ENCODE measurements at places on chromosomes 11 and 22. TPM values are rescaled to one million over a fixed set of nuclear protein-coding genes. Genes with fewer than 3 reads are reported as not detected.

ZNF74 gene
- 12.6 TPM for total RNA-seq

HORMAD2 gene
- not detected for total RNA-seq

MYOD1 gene
- total RNA-seq = 47.3 TPM

MYEOV gene
- total RNA-seq = 0.62 TPM

SEPTIN3 gene
- 0.89 TPM for total RNA-seq

OR2AT4 gene
- not detected for total RNA-seq

GRCh38 chr22:29758068-29758622 is 8.7 kb downstream of the ZMAT5 start:
- H3K4me1 ChIP-seq = peaks cover 6% of the 10 kb centered on the region
- no peak overlapping the region for H3K4me3 ChIP-seq
- H3K27ac ChIP-seq = no peak overlapping the region
- no peaks in the 10 kb centered on the region for H3K36me3 ChIP-seq

- DNase-seq = no peak
- H3K27me3 ChIP-seq = no peaks in the 10 kb centered on the region
- no peak overlapping the region for H3K4me3 ChIP-seq
- H3K4me1 ChIP-seq = no peaks in the 10 kb centered on the region
These were observed 219.0 kb upstream of the NAV2 start for GRCh38 chr11:19493446-19494213.

GRCh38 chr11:94539420-94539819 is 4.3 kb upstream of the FUT4 start:
- no peaks in the 10 kb centered on the region for H3K27me3 ChIP-seq
- DNase-seq = no peak
- no peak overlapping the region for H3K4me3 ChIP-seq
- no peak overlapping the region for H3K27ac ChIP-seq
- no peaks in the 10 kb centered on the region for H3K36me3 ChIP-seq

GRCh38 chr11:7635137-7635536 is 38.2 kb downstream of the CYB5R2 start:
- peaks cover 8% of the 10 kb centered on the region for H3K4me1 ChIP-seq
- peak; percentile 52 for DNase-seq
- peaks cover 60% of the 10 kb centered on the region for H3K36me3 ChIP-seq
- no peak overlapping the region for H3K27ac ChIP-seq
- no peak overlapping the region for H3K4me3 ChIP-seq

DNA sequence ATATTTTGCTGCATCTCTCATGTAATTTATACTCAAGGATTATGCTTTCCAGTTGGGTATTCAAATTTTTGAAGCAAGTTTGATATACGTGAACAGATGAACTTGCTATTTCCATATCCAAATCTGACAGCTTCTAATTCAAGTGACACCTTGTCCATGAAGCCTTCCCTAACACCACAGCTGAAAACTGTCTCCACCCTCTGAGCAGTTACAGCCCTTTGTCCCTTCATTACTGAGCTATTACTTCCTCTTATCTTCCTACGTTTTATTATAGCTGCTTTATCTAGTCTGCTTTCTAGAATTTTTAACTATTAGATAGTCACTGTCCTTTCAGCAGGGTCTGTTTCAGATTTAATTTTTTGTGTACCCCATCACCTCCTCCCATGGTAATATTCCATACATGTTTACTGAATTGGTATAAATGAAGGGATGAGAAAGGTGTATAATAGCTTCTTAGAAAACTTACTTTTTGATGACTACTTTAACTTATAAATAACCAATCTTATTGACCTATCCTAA is 13.3 kb upstream of the PRSS23 start:
- H3K36me3 ChIP-seq = no peaks in the 10 kb centered on the region
- DNase-seq = no peak
- peaks cover 10% of the 10 kb centered on the region for H3K4me1 ChIP-seq
- no peak overlapping the region for H3K27ac ChIP-seq
- no peaks in the 10 kb centered on the region for H3K27me3 ChIP-seq

GRCh38 chr11:14902650-14903350 is 10.8 kb upstream of the CYP2R1 start:
- peaks cover 9% of the 10 kb centered on the region for H3K4me1 ChIP-seq
- peaks cover 26% of the 10 kb centered on the region for H3K27me3 ChIP-seq
- no peak overlapping the region for H3K27ac ChIP-seq
- no peak overlapping the region for H3K4me3 ChIP-seq

GRCh38 chr11:41714101-41714500 is 254.6 kb upstream of the LRRC4C start:
- H3K4me3 ChIP-seq = no peak overlapping the region
- H3K27me3 ChIP-seq = no peaks in the 10 kb centered on the region
- no peaks in the 10 kb centered on the region for H3K4me1 ChIP-seq
- H3K36me3 ChIP-seq = no peaks in the 10 kb centered on the region
- no peak overlapping the region for H3K27ac ChIP-seq
- DNase-seq = no peak

DNA sequence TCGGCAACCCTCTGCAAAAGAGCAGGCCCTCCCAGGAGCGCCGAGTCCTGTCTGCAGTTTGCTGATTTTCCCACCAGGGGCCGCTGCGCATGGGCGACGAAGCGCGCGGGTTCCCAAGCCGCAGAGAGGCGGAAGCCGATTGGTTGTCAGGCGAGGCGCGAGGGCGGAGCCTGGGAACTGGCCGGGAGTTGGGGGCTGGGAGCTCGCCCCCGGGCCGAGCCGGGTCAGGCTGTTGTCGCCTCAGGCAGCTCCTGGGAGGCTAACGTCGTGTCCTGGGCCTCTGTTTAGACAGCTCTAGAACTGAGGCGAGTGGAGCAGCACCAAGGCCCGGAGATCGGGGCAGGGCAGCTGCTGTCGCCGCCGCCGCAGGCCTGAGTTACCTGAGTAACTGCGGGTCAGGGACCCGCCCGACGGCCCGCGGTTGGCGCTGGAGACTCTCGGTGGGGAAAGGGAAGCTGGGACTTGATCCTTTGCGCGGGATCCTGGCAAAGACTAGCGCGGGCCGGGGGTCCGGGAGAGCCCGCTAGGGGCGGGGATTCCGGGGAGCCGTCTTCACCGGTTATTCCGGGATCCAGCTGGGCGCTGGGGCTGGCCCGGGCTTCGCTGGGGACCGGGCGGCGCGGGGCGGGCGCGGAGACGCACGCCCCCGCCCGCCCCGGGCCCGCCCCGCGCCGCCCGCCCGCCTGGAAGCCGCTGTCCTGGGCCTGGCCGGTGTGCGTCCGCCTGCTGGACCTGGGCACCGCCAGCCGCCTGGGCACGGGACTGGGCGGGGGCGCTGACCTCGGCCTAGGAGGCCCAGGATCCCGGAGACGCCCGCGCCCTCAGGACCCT is at the start of gene STIM1:
STIM1 (plus strand) TSS at position 688 of the 831 bp plus-strand sequence. CDS start 607 bp downstream, outside the sequence.
- no peaks in the 10 kb centered on the region for H3K27me3 ChIP-seq
- peak within 1 kb of the TSS; percentile 99 for H3K27ac ChIP-seq
- H3K4me1 ChIP-seq = peaks cover 39% of the 10 kb centered on the region
- H3K4me3 ChIP-seq = peak within 1 kb of the TSS; percentile 96
- DNase-seq = peak; percentile 97
- H3K36me3 ChIP-seq = no peaks in the 10 kb centered on the region

DNA sequence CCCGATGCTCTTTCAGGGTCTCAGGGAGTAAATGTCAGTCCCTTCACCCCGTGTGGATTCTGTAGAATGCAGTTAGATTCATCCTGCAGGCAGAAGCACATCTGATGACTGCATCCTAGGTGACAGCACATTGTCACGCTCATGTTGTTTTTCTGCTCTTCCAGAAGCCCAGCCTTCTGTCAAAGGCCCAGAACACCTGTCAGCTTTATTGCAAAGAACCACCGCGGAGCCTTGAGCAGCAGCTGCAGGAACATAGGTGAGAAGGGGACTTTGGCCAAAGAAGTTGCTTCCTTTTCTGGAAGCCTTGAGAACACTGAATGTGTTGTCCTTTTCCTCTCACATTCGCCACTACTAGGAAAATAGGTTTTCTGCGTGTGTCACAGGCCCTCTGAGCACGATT is 43.7 kb downstream of the PPP2R1B start:
- H3K27ac ChIP-seq = no peak overlapping the region
- no peaks in the 10 kb centered on the region for H3K27me3 ChIP-seq
- DNase-seq = no peak
- no peaks in the 10 kb centered on the region for H3K4me1 ChIP-seq

- H3K4me1 ChIP-seq = no peaks in the 10 kb centered on the region
- H3K36me3 ChIP-seq = no peaks in the 10 kb centered on the region
- no peaks in the 10 kb centered on the region for H3K27me3 ChIP-seq
- H3K27ac ChIP-seq = no peak overlapping the region
- no peak for DNase-seq
- H3K4me3 ChIP-seq = no peak overlapping the region
These were observed 427.9 kb downstream of the JRKL start for GRCh38 chr11:96817482-96818399.

DNA sequence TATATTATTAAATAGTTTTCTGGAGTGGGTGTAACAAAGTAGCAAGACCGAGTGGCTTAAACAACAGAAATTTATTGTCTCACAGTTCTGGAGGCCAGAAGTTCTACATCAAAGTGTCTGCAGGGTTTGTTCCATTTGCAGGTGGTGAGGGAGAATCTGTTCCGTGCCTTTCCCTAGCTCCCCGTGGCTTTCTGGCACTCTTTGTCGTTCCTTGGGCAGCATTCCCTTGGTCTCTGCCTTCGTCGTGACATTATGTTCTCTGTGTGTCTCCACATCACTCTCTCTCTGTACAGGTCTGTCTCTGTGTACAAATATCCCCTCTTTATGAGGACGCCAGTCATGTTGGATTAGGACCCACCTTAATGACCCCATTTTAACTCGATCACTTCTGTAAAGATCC is 38.2 kb downstream of the LDLRAD3 start:
- H3K27me3 ChIP-seq = no peaks in the 10 kb centered on the region
- H3K36me3 ChIP-seq = no peaks in the 10 kb centered on the region
- DNase-seq = no peak

- no peak overlapping the region for H3K4me3 ChIP-seq
- peak overlapping the region; percentile 39 for H3K27ac ChIP-seq
- peaks cover 2% of the 10 kb centered on the region for H3K4me1 ChIP-seq
- peak; percentile 92 for DNase-seq
- H3K36me3 ChIP-seq = peaks cover 16% of the 10 kb centered on the region
These were observed 52.6 kb downstream of the PITPNB start for GRCh38 chr22:27866135-27867084.

DNA sequence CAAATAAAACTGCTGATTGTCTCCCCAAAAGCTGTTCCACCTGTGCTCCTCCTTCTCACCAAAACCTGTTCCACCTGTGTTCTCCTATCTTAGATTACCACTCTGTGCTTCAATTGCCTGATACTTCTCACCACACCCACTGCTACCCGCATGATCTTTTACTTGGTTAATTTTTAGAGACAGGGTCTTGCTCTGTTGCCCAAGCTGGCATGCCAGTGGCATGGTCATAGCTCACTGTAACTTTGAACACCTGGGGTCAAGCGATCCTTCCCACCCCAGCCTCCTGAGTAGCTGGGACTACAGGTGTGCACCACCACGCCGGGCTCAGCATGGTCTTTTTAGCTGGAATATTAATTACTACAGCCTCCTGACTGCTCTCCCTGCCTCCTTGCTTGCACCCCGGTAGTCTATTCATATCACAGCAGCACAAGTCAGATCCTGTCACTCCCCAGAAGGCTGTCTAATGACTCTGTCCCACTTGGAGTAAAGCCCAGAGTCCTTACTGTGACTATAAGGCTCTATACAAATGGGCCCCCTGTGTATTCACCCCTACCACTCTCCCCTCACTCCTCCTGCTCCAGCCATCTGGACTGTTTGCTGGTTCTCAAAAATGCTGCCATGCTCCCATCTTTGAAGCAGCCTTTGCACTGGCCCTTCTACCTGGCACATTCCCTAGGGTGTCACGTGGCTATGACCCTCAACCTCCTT is 3.5 kb downstream of the C11orf91 start:
- H3K27me3 ChIP-seq = peaks cover 4% of the 10 kb centered on the region
- no peak overlapping the region for H3K27ac ChIP-seq
- no peak overlapping the region for H3K4me3 ChIP-seq
- DNase-seq = peak; percentile 53
- no peaks in the 10 kb centered on the region for H3K36me3 ChIP-seq

DNA sequence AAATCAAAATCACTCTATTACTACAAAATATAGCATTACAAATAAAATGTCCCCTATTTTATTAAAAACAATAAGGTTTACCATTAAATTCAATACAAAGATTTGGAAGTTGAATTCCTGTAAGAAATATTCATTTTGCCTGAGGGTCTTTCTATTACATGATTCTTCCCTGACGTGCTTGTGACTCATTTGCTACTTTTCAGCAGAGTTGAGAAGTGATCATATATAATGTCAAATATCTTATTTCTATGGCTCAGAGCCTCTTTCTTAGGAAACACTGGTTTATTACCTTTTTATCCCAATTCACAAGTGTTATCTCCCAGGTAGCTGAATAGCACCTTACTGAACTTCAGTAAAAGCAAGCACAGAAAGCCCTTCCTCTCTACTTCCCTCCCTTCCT is 65.2 kb upstream of the CNTN5 start:
- no peak overlapping the region for H3K4me3 ChIP-seq
- H3K27me3 ChIP-seq = no peaks in the 10 kb centered on the region
- H3K36me3 ChIP-seq = no peaks in the 10 kb centered on the region
- DNase-seq = no peak

GRCh38 chr11:67277231-67277961 is 11.1 kb downstream of the GRK2 start:
- peak overlapping the region; percentile 39 for H3K4me3 ChIP-seq
- no peaks in the 10 kb centered on the region for H3K27me3 ChIP-seq
- H3K4me1 ChIP-seq = peaks cover 73% of the 10 kb centered on the region
- peak; percentile 93 for DNase-seq

DNA sequence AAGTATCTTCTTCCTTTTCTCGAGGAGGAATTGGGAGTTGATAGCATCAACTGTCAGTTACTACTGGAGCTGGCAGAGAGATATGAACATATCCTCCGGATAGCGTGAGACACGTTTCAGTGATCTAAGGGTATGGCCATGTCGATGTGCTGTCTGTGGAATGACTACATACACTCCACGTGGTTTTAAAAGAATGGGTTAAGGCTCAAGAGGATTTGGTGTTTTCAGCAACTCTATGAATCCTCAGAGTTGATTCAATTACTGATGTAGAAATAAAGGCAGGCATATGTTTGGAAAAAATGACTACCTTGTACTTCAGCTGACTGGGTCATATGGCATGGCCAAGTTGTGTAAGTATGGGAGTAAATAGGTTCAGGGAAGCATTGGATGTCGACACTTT is 22.9 kb downstream of the MMP13 start:
- H3K27me3 ChIP-seq = no peaks in the 10 kb centered on the region
- DNase-seq = no peak
- no peak overlapping the region for H3K27ac ChIP-seq
- H3K4me3 ChIP-seq = no peak overlapping the region

- peak; percentile 10 for DNase-seq
- H3K4me1 ChIP-seq = no peaks in the 10 kb centered on the region
- no peaks in the 10 kb centered on the region for H3K36me3 ChIP-seq
- no peaks in the 10 kb centered on the region for H3K27me3 ChIP-seq
- no peak overlapping the region for H3K4me3 ChIP-seq
- H3K27ac ChIP-seq = no peak overlapping the region
These were observed 79.2 kb downstream of the CASP12 start for GRCh38 chr11:104819107-104819506.

DNA sequence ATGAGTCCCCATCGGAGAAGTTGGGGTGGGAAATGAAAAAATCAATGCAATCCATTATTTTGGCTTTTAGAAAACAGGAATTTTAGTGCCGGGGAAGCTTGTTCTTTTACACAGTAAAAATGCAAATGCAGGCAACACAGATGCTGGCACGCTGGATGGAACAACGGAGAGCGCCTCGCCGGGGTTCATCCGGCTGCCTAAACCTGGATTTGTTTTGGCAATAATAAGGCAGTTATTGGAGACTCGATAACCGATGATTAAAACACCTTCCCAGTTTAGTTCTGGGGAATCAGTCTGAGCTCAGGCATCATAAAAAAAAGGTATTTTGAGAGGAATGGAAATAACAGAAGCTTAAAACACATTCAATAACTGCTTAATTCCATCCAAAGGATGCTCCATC is 2.9 kb downstream of the DSCAML1 start:
- no peak overlapping the region for H3K27ac ChIP-seq
- H3K27me3 ChIP-seq = peaks cover 60% of the 10 kb centered on the region
- no peaks in the 10 kb centered on the region for H3K36me3 ChIP-seq
- H3K4me3 ChIP-seq = no peak overlapping the region

Data from muscle of leg (tissue), 16 donors.